D341Med (cell line): ENCODE measurements at places on chromosomes 4 and X.
A peak's percentile ranks its signal among the peaks of the same experiment; 100 is the strongest.

- DNase-seq: no peak
Measured at GRCh38 chr4:26877406-26877805, 16.8 kb downstream of the STIM2 start.

DNA sequence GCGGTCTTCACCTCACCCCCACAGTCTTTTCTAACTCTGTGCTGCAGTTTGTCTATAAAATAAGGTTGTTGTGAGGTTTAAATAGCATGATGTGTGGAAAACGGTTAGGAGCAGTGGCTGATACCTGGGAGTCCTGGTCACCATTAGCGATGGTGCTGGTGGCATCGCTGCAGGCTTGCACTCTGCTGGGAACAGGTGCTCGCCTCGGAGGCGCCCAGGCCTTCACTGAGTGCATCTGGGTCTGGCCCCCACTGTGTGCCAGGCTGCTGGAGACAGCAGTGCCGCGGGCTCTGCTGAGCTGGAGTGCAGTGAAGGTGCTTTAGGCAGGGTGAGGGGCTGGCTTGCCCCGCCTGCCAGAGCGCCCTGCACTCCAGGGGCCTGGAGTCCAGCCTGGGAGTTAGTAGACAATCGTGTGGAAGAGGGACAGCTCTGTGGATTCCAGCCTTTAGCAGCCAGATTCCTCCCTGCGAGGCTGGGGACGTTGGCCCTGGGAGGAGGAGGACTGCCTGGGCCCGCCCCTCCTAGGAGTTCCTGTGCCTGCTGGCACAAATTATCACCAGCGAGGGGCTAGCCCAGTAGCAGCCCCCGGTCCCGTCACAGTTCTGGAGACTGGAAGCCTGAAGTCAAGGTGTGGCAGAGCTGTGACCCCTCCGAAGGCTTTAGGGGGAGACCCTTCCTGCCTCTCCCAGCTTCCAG is 7.3 kb downstream of the RGS12 start:
- DNase-seq: no peak

DNA sequence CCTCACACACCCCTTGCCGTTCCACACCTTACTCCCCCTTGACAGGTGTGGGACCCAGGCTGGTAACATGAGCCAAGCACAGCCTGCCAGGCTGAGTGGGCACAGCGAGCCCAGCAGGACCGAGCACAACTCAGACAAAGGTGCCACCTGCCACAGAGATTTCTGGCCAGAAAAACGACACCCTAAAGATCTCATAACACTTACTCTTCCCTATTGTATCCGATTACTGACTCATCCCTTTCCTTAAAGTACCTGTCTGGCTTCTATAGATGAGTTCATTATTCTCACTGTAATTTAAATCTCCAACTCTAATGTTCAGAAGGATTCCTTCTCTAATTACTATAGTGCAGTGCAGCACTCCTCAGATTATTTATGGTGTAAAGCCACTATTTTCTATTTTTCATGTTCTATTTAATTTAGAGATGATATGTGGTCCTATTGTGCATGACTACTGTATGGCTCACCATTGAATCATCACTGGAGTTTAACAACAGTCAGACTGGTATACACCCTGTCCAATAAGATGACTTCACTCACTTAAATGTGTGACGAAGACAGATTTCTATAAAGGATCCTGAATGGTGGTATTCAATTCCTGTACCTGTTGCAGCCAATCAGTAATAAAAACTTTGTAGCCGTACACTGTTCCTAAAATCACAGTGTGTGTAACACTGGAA is 7.6 kb upstream of the SYTL5 start:
- no peak for DNase-seq

DNA sequence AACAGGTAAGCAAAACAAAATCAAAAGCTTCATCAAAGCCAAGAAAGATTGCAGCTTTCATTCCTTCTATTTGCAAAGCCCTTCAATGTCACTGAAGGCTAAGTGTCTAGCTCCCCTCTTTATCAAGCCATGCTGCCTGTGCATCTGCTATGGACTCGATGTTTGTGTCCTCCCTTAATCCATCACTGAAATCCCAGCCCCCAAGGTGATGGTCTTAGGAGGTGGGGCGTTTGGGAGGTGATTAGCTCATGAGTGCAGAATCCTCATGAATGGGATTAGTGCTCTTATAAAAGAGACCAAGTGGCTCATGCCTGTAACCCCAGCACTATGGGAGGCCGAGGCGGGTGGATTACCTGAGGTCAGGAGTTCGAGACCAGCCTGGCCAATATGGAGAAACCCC is 6.9 kb upstream of the TRIM2 start:
- no peak for DNase-seq

- no peak for DNase-seq
Measured at GRCh38 chr4:39571504-39571903, 44.3 kb upstream of the UGDH start.

DNA sequence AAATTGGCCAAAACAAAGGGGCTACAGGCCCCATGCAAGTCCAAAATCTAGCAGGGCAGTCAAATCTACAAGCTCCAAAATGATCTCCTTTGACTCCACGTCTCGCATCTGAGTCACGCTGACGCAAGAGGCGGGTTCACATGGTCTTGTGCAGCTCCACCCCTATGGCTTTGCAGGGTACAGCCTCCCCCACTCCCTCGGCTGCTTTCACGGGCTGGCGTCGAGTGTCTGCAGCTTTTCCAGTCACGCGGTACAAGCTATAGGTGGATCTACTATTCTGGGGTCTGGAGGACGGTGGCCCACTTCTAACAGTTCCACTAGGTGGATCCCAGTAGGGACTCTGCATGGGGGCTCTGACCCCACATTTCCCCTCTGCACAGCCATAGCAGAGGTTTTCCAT is 99.2 kb upstream of the KCNIP4 start:
- DNase-seq: no peak

- peak; percentile 70 for DNase-seq
Measured at GRCh38 chr4:133147921-133148689, 989 bp upstream of the PCDH10 start.

- no peak for DNase-seq
Measured at GRCh38 chrX:32745323-32745722, 466.0 kb downstream of the DMD start.

GRCh38 chrX:87434618-87435017 is 83.0 kb upstream of the KLHL4 start:
- no peak for DNase-seq

GRCh38 chrX:110315551-110315950 is 2.3 kb downstream of the AMMECR1 start:
- no peak for DNase-seq

GRCh38 chrX:11665168-11666111 is at the start of gene ARHGAP6:
TSS of gene ARHGAP6 (minus strand) at chrX:11665920. CDS start at chrX:11664828, 1,092 bp downstream.
- DNase-seq: peak; percentile 41

DNA sequence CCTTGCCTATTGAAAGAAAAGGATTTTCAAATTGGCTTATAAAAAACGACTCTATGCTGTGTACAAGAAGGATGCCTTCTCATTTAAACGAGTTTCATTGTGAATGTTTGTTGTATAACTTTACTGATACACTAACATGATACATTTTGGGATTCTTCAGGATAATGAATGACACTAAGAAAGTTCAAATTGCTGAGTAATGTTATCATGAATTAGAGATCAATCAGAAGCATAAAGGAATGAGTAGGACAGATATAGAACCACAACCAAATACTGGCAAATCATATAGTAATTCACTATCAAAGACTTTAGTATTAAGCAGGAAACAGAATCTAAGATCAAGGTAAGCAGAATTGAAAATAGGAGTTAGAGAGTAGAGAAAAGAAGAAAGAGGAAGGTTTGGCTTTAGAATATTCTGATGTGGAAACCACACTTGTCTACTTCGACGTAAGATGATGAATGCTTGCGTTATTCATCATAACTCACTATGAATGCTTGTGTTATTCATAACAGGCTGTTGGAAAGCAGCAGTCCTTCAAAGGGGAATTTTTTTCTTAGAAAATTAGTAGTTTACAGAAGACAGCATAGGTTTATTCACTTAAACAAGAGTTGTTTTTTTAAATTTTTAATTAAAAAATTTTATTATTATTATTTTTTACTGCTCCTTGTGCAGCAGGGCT is 13.4 kb downstream of the CCDC158 start:
- no peak for DNase-seq
